ENCODE measurements at places on chromosomes 7 and 10.

DNA sequence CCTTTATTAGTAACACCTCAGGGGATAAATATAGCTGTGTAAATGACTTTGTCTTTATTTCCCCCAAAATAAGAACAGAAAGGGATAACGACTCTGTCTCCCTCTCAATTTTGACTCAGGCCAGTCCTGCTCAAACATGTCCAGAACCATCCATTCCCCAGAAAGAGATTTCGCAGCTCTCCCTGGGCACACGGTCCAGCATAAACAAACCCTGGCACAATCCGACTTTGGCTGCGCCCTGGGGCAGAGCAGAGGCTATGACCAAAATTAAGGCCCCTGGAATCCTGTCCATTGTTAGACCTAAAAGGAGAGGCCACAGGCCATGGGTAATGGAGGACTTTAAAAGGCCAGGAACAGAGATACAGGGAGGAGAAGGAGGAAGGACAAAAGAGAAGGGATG lies 99.1 kb downstream of the PRPF18 start:
- no peak for DNase-seq

GRCh38 chr10:104424719-104425118 lies 71.1 kb downstream of the CFAP58 start:
- no peak for DNase-seq

- no peak for DNase-seq
Observed at GRCh38 chr10:14391342-14391741, 60.6 kb upstream of the FRMD4A start.

DNA sequence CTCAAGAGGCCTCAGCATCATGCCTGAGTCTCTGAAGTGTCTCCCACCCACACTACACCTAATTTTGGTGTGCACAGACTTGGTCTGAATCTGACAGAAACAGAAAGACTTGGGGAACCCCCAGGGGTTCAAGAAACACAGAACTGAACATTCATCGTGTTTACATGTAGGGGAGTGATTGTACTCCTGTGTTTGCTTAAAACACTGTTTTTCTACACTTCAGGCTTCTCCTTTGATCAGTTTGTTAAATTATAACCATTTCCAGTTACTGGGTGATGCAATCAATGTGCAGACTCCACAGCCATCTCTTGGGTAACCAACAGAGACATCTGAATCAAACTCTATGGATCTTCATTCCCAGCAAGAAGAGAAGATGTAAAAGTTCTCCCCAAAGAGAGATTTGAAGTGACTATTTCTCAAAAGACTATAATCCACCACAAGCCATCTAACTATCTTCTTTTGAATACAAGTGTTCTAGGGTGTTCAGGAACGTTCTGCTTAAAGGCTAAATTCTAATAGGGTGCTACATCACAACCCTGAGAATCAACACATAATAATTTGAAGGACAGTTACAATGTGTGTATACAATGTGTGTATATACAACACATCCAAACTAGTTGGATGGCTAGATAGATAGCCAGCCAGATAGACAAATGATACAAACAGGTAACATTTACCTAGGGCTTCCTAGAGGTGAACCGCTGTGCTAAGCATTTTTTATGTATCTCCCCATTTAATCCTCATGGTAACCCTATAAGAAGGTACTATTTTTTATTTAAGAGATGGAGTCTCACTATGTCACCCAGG lies 34.2 kb downstream of the DNAJC12 start:
- DNase-seq, result no peak

DNA sequence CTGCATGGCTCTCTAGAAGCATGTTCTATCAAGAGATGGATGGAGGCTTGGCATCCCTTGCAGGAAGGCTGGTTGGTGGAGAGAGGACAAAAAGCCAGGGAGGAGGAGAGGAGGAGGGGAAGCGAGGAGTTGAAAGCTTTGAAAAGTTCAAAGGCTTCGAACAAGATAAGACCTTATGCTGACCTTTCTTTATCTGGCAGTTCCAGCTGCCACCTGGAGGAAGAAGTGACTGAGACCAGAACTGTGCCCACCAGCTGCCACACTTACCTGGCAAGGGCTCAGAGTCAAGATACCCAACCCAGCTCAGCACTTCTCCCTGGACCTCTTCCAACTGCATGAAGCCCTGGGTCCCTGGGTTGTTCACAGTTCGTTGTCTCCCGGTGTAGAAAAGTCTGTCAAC lies 14.8 kb downstream of the CCL24 start:
- no peak for DNase-seq

GRCh38 chr7:22140578-22140977 lies 194.9 kb upstream of the CDCA7L start:
- no peak for DNase-seq

DNA sequence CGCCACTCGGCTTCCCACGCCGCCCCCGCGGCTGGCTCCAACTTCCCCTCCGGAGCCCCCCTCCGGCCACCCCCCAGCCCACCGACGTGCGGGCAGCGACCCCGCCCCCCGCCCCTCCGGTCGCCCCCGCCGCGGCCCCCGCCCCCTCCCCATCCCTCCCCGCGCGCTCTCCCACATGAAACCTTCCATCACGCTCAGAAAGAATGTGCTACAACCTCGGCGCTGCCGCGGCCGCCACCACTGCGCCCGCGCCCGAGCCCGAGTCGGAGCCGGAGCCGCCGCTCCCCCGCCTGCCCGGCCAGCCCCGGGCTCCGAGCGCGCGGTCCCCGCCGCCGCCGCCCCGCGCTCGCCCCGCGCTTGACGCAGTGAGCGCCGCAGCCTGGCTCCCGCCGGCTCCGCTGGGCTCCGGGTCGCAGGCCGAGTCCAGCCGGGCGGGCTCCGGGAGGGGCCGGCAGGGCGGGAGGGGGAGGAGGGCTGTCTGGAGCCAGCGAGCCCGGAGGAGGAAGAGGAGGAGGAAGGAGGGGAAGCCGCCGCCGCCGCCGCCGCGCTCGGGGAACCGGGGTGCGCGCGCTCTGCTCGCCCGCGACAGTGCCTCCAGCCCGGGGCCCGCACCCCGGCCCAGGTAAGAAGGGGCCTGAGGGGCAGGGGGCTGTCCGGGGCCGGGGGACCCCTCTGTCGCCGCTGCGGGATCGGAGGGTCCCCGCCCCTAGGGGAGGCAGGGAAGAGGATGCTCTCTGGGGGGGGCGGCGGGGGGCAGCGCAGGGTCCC lies 4.3 kb upstream of the ELFN1 start:
- DNase-seq, result peak; percentile 50

- DNase-seq, result no peak
Observed at GRCh38 chr10:59719374-59719773, 9.7 kb upstream of the SLC16A9 start.

DNA sequence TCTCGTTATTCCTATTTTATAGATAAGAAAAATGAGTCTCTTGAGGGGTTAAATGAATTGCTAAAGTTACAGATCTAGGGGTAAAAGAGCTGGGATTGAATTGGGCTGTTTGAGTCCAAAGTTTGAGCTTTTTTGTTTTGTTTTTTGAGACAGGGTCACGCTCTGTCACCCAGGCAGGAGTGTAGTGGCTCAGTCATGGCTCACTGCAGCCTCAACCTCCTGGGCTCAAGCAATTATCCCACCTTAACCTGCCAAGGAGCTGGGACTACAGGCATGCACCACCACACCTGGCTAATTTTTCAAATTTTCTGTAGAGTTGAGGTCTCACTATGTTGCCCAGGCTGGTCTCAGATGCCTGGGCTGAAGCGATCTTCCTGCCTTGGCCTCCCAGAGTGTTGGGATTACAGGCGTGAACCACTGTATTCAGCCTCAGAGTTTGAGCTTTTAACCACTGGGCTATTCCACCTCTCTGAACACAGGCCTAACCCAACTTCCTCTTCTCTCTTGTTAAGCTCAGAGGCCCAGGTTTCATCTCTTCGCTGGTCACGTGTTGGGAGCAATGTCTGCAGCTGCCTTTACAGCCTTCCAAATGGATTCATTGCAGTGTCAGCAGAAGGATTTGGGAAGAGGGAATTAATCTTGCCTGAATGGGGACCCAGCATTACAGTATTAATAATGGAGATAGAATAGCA lies 8.0 kb downstream of the SUFU start:
- DNase-seq, result no peak

GRCh38 chr10:114357515-114357996 lies 46.7 kb downstream of the AFAP1L2 start:
- no peak for DNase-seq

- no peak for DNase-seq
Observed at GRCh38 chr7:29217113-29217512, 22.5 kb downstream of the CHN2 start.

GRCh38 chr7:37216923-37217322 lies 231.7 kb downstream of the ELMO1 start:
- DNase-seq, result no peak

DNA sequence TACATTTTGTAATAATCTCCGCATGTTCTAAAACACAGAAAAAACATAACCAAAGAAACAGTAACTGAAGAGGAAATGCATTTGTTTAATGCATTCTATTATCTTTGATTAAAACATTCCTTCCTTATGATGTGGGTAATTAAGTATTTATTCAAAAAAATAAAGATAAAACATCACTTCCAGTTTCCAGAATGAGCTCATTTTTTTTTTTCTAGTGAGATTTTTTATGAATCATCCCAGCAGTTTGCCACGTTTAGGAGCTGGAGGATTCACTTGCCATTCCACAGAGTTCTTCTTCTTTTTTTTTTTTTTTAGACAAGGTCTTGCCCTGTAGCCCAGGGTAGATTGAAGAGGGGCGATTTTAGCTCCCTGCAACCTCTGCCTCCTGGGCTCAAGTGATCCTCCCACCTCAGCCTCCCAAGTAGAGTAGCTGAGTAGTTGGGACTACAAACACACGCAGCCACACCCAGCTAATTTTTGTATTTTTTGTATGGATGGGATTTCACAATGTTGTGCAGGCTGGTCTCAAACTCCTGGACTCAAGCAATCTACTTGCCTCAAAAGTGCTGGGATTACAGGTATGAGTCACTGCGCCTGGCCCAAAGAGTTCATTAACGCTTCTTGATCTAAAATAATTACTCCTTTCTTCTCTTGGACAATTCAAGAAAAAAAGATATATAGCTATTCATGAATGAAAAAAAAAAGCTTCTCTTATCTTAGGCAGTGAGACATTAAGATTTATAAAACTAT lies 177.3 kb downstream of the DKK1 start:
- no peak for DNase-seq

- no peak for DNase-seq
Observed at GRCh38 chr10:130497056-130498010, 361.1 kb downstream of the GLRX3 start.

- no peak for DNase-seq
Observed at GRCh38 chr10:124546055-124546369, 84.4 kb downstream of the LHPP start.

- DNase-seq, result no peak
Observed at GRCh38 chr10:42755556-42756093, 27.0 kb upstream of the BMS1 start.

- no peak for DNase-seq
Observed at GRCh38 chr7:4267341-4268039, 414.6 kb upstream of the FOXK1 start.

DNA sequence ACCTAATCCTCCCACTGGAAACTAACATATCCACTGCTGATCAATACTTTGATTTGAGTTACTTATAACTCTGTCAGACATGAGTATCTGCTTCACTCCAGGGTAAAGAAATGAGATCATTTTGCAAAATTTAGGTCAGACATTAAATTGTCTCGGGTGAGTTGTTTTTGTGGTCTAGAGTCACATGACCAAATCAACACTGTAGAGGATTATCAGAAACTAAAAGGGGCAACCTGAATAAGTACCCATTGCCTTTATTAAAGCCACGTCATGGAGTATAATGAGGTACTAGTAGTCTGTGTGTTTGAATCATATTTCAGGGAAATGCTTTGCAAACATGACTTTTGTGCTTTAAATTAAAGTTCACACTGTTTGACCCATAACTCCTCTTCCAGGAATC lies 107.7 kb upstream of the ADO start:
- DNase-seq, result no peak

- no peak for DNase-seq
Observed at GRCh38 chr10:12006671-12007070, 35.9 kb downstream of the UPF2 start.

DNA sequence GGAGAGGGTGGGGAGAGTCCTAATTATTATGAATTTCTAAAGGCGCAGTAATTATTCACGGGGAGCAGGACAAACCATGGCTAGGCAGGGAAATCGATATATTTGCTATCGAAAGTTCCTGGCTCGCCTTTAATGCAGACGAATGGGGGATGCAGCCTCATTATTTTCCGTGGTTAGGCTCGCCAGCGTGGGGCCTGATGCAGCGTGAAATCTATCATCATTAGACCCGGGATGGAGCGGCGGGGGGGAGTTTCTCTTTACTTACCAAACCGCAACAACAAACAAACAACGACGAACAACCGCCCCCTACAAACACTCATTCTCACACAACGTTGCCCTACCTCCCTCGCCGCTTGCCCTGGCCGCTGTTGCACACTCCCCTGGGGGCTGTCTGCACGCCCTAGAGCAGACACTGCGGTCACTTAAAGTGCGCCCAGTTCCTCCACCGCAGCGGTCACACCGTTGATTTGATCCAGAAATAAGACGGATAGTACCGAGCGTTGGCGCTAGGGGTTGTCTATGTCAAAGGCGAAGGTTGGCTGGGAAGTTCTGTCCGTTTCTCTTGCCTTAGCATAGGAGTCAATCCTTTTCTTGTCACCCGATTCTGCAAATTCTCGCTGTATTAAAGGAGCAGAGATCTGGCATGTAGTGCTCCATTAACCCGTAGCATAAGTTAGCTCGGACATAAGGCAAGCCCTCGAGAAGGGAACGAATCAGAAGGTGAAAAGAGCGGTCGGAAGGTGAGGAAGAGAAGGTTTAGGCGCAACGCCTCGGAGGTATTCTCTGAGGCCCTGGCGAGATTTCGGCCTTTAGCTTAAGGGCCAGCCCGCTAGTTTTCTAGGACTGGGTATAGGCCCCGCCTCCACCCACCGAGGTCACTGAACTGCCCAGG lies 10.4 kb downstream of the NXPH1 start:
- DNase-seq, result no peak

DNA sequence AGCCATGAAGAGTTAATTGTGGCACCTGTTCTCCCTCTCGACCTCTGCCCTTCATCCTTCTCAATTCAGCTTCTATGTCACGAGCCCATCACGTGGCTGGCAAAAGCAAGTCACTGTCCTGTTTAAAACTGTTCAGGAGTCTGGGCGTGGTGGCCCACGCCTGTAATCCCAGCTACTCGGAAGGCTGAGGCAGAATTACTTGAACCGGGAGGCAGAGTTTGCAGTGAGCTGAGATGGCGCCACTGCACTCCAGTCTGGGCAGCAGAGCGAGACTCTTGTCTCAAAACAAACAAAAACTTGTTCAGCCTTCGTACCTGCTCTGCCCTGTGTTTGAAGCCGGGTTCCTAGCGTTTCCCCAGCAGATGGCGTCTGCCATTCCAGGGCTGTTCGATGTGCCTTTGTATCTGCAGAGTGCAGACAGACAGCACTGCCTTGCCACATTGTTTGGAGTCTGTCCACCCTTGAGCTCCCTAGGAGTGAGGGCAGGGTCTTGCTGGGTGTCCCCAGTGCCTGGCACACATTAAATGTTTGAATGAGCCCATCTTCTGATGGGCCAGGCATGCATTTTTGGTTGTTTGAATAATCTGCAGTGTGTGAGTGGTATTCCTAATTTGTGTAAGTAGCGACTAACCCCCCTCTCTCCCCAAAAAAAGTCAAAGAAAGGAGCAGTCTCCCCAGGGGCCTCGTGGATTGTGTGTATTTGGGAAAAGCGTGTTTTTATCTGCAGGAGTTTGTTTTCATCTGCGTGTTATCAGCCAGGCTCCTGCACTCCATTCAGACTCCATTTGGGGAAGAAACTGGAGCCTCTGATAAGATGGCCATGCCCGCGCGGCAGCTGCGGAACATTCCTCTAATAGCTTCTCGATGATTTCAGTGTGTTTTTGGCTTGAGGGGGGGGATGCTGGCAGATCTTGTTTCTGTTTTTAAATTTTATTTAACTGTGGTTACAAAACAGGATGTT lies 61.2 kb downstream of the DNAJB6 start:
- no peak for DNase-seq

Data from left hindlimb (tissue), 1 donor.